ENCODE measurements at places on chromosomes 4 and X.

- H3K4me1 ChIP-seq: no peaks in the 10 kb centered on the region
- no peak overlapping the region for H3K27ac ChIP-seq
- H3K36me3 ChIP-seq: no peaks in the 10 kb centered on the region
- no peak for DNase-seq
- no peak overlapping the region for H3K4me3 ChIP-seq
These were observed 9.6 kb downstream of the MAMLD1 start for GRCh38 chrX:150372756-150373155.

- DNase-seq: no peak
- no peaks in the 10 kb centered on the region for H3K27me3 ChIP-seq
- no peaks in the 10 kb centered on the region for H3K4me1 ChIP-seq
- H3K27ac ChIP-seq: no peak overlapping the region
These were observed 19.3 kb upstream of the DUSP9 start for GRCh38 chrX:153627675-153628111.

DNA sequence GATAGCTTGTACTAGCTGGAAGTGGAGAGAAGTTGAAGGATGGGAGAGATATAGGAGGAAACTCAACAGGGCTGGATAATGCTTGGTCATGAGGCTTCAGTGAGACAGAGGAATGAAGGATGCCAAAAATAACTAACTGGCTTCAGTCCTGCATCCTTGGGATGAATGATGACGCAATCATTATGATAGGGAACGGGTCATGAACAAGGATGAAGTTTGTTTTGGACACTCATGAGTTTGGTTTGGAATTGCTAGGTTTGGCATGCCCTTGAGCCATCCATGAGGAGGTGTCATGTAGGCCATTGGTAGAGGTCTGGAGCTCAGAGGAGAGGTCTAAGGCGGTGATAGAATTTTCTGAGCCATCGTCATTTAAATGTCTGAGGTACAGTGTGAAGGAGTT lies 160.0 kb upstream of the NHS start:
- H3K27me3 ChIP-seq: no peaks in the 10 kb centered on the region
- no peaks in the 10 kb centered on the region for H3K36me3 ChIP-seq
- H3K27ac ChIP-seq: no peak overlapping the region
- DNase-seq: no peak
- no peaks in the 10 kb centered on the region for H3K4me1 ChIP-seq
- no peak overlapping the region for H3K4me3 ChIP-seq

GRCh38 chr4:117560329-117560728 lies 474.0 kb upstream of the NDST3 start:
- no peak overlapping the region for H3K4me3 ChIP-seq
- no peak overlapping the region for H3K27ac ChIP-seq
- H3K36me3 ChIP-seq: no peaks in the 10 kb centered on the region
- H3K4me1 ChIP-seq: no peaks in the 10 kb centered on the region
- H3K27me3 ChIP-seq: no peaks in the 10 kb centered on the region

DNA sequence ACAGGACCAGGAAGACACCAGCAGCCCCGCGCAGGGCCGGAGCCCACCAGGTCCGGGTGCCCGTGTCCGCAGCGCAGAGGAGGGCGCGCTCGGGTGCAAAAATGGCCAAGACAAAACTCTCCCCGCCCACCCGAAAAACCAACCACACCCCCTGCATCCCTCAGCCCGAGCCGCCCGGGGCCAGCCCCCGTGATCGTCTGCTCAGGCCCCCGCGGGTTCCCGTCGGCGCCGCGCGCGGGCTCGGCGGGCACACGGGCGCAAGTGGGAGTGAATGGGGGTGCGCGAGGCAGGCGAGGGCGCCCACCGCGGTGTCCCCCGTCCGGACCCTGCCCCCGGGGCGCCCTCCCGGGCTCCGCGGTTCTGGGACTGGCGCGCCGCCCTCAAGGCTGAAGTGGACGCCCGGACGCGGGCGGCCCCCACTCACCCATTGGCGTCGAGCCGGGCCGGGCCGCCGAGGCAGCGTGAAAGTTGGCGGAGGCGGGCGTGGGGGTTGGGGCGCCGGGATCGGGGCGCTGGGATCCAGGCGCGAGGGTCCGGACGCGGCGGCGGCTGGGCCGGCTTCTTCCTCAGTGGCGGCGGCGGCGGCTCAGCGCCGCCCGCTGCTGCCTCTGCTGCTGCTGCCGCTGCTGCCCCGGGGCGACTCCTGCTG lies 393 bp downstream of the SH3KBP1 start:
- H3K36me3 ChIP-seq: no peaks in the 10 kb centered on the region
- H3K27me3 ChIP-seq: peaks cover 4% of the 10 kb centered on the region
- DNase-seq: no peak
- H3K4me1 ChIP-seq: no peaks in the 10 kb centered on the region
- H3K4me3 ChIP-seq: peak overlapping the region; percentile 80

- no peaks in the 10 kb centered on the region for H3K36me3 ChIP-seq
- H3K4me1 ChIP-seq: no peaks in the 10 kb centered on the region
- H3K4me3 ChIP-seq: no peak overlapping the region
- H3K27me3 ChIP-seq: no peaks in the 10 kb centered on the region
- DNase-seq: no peak
These were observed 99.7 kb downstream of the TLL1 start for GRCh38 chr4:165972747-165973146.

DNA sequence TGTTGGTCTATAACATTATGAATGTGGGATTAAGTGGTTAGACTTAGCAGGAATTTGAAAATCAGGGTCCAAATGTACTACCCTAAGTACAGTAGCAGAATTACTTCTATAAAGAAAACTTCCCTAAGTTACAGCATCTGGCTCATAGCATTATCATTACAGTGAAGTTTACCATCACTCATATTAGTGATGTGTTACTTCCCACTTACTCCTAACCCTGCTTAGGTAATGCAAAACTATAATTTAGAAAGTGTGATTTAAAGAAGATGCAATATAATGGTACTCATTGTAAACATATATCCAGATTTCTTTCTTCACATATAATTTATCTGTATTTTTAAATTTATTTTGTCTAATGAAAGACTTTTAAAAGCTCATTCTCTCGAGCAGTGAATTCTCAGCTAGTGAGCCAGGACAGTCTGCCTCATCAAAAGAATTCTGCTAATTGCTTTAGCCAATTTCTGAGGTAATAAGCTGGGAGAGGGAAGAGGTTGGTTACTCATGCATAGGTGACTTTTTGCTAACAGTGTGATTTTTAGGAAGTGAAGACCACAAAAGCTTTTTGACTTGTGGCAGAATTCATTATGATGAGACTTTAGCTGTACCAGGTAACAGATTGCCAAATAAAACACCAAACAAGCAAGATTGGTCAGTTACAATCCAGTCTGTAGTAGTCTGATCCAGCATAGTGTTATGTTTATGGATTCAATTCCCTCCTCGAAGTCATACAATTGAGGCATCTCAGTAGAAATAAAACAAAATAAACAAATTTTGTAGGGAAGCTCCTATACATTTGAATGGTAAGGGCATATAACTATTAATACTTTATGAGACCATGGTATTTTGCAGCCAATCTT lies 21.0 kb downstream of the PLS3 start:
- H3K4me1 ChIP-seq: peaks cover 41% of the 10 kb centered on the region
- H3K27ac ChIP-seq: peak overlapping the region; percentile 64
- no peak overlapping the region for H3K4me3 ChIP-seq
- no peaks in the 10 kb centered on the region for H3K27me3 ChIP-seq
- DNase-seq: no peak

DNA sequence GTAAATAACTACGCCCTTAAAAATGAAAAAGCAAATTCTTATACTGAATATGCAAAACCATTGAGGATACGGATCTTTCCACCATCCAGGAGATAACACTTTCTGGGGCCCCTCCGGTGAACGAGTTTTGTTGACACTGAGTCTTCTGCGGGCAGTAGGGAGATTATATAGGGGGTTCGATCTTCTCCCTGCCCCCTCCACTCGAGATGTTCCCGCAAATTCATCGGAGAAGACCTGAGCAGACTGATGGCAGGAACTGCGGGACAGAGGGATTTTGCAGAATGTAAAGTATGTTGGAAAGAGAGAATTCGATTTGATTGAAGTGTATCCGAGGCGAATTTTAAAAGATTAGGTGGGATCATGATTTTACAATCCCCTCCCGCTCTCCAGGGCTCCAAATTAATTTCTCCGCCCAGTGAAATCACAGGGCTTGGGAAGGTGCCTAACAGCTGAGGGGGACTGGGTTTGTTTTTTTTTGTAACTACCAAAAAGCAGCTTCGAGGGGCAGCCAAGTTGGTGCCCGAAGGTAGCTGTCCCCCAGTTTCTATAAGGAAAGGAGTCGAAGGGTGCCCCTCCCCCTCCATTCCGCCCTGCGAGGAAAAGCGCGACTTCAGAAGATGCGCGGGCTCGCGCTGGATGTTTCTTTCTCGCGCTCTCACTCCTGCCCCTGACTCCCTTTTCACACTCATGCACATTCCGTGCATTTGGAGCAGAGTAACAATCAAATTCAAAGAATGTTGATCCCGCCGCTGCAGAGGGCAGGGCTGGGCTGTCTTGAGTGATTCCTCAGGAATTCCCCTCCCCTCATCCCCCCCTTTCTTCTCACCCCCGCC lies 1.2 kb downstream of the TMEM255A start:
- no peaks in the 10 kb centered on the region for H3K27me3 ChIP-seq
- DNase-seq: no peak
- H3K27ac ChIP-seq: no peak overlapping the region
- H3K36me3 ChIP-seq: no peaks in the 10 kb centered on the region

GRCh38 chr4:134911941-134912340 lies 710.4 kb upstream of the PABPC4L start:
- no peak overlapping the region for H3K4me3 ChIP-seq
- DNase-seq: no peak
- H3K4me1 ChIP-seq: no peaks in the 10 kb centered on the region
- H3K27me3 ChIP-seq: no peaks in the 10 kb centered on the region

- no peaks in the 10 kb centered on the region for H3K27me3 ChIP-seq
- H3K36me3 ChIP-seq: no peaks in the 10 kb centered on the region
- DNase-seq: no peak
- no peak overlapping the region for H3K4me3 ChIP-seq
- H3K27ac ChIP-seq: no peak overlapping the region
These were observed 141.8 kb downstream of the SMIM20 start for GRCh38 chr4:26055855-26056254.

DNA sequence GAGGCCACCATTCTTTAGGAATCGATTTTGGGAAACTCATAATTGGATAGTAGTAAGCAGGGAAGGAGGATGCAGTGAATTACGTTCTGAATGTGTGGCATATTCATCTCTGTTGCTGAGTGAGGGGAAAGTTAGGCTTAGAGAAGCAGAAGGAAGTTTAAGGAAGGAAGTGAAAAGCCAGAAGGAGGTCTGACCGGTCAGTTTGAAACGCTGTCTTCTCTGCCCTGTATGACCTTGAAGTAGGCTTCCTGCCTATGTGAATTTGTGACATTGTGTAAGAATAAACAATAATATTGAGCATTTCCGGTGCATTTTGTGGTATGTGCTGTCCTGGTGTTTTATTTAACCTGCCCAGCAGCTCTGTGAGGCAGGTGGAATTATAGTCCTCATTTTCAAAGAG lies 67.3 kb downstream of the PDLIM5 start:
- H3K27ac ChIP-seq: no peak overlapping the region
- no peak for DNase-seq
- no peaks in the 10 kb centered on the region for H3K36me3 ChIP-seq
- H3K27me3 ChIP-seq: no peaks in the 10 kb centered on the region

DNA sequence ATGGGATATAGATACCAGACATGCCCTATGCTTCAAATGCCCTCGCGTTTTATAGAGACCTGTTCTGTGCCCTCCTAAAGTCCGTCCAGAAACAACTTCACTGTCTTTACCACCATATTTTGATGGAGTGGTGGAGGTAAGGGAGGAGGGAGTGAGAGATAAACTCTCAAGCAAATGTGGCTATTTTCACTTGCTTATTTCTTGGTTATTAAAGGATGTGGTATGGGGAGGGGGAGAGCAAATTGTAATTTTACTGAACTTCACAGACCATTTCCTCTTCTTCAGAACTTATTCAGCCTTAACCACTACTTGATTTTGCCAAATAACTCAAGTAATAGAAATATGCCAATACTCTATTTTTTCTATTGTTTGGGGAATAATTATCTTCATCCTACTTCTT lies 31.5 kb downstream of the GPR174 start:
- DNase-seq: no peak
- H3K27ac ChIP-seq: no peak overlapping the region
- H3K36me3 ChIP-seq: no peaks in the 10 kb centered on the region
- no peaks in the 10 kb centered on the region for H3K4me1 ChIP-seq
- H3K27me3 ChIP-seq: no peaks in the 10 kb centered on the region

GRCh38 chrX:41785685-41786084 lies 61.7 kb downstream of the GPR82 start:
- no peak overlapping the region for H3K27ac ChIP-seq
- H3K4me1 ChIP-seq: no peaks in the 10 kb centered on the region
- peaks cover 5% of the 10 kb centered on the region for H3K36me3 ChIP-seq
- no peak overlapping the region for H3K4me3 ChIP-seq

DNA sequence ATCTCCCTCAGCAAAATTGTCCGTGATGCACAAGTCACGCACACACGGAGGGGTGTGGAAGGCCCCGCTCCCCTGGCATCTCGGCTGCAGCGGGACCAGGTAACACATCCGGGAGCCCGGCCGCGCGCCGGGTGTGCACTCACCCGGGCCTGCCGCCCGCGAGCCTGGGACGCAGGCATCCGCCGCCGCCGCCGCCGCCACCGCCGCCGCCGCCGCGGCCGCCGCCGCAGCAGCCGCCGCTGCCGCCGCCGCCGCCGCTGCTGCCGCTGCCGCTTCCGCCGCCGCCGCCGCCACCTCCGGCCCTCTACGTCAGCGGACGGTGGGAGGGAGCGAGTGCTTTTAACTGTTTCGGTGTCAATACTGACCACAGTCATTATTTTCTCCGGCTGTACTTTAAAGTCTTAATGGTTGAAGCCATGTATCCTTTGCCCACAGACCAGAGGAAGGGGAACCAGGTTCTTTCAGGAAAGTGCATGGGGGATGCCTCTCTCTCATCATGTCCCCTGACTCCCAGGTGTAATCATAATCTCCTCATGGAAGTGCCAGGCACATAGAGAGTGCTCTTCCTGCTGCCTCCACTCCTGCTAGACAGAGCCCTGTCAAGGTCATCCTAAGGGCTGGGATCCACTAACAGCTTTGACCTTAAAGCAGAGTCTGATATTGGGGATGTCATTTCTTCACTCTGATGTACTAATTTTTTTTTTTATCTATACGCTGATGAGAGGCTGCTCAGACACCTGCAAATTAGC lies 38.0 kb downstream of the MAGEE2 start:
- H3K27me3 ChIP-seq: no peaks in the 10 kb centered on the region
- no peaks in the 10 kb centered on the region for H3K4me1 ChIP-seq
- H3K27ac ChIP-seq: no peak overlapping the region
- H3K36me3 ChIP-seq: no peaks in the 10 kb centered on the region
- peak overlapping the region; percentile 25 for H3K4me3 ChIP-seq
- no peak for DNase-seq
